Esophagus squamous epithelium (tissue), 5 donors: ENCODE measurements at places on chromosomes 4 and X. TPM values are rescaled to one million over a fixed set of nuclear protein-coding genes. Genes with fewer than 3 reads are reported as not detected.

DNA sequence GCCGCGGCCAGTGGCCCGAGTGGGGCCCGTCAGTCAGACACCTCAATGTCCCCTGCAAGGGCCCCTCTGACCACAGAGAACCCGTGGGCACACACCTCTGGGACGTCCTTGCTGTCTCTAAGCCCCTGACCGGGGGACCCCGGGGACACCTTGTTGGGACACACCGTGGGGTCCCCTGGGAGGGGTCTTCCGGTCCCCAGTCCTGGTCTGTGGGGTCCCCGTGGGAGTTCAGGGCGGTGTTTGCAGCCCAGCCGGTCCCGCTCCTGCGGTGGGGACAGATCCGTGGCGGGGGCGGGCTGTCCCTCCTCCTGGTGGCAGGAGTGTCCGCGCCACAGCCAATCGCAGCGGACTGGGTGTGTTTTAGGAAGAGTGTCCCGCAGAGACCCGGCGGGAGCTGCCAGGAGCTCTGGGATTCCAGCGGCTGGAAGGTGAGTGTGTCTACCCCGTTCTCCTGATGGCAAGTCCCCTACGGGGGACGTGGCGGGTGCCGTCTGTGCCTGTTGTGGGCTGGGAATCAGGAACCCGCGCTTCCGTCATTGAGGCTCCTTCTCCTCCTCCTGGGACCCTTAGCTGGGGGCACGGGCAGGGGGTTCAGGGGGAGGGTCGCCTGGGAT lies 5.1 kb upstream of the PLCXD1 start:
- no peak for DNase-seq
- peak overlapping the region; percentile 47 for H3K4me3 ChIP-seq
- H3K27ac ChIP-seq: peak overlapping the region; percentile 78
- no peaks in the 10 kb centered on the region for H3K36me3 ChIP-seq
- peaks cover 8% of the 10 kb centered on the region for H3K4me1 ChIP-seq

GRCh38 chrX:71917621-71918343 lies 7.1 kb downstream of the NHSL2 start:
- H3K27ac ChIP-seq: no peak overlapping the region
- DNase-seq: no peak
- no peaks in the 10 kb centered on the region for H3K27me3 ChIP-seq
- H3K36me3 ChIP-seq: no peaks in the 10 kb centered on the region
- no peaks in the 10 kb centered on the region for H3K4me1 ChIP-seq
- H3K4me3 ChIP-seq: no peak overlapping the region

Gene WDR19
- 10.7 TPM for total RNA-seq

GRCh38 chr4:71254451-71255012 lies 84.3 kb upstream of the SLC4A4 start:
- no peaks in the 10 kb centered on the region for H3K27me3 ChIP-seq
- H3K4me1 ChIP-seq: peaks cover 11% of the 10 kb centered on the region
- H3K36me3 ChIP-seq: no peaks in the 10 kb centered on the region

- no peak overlapping the region for H3K4me3 ChIP-seq
- no peak for DNase-seq
- H3K27ac ChIP-seq: no peak overlapping the region
- H3K27me3 ChIP-seq: no peaks in the 10 kb centered on the region
These were observed 207.3 kb upstream of the PABPC4L start for GRCh38 chr4:134408897-134409296.

Gene TCEAL9
- total RNA-seq: 32.4 TPM

DNA sequence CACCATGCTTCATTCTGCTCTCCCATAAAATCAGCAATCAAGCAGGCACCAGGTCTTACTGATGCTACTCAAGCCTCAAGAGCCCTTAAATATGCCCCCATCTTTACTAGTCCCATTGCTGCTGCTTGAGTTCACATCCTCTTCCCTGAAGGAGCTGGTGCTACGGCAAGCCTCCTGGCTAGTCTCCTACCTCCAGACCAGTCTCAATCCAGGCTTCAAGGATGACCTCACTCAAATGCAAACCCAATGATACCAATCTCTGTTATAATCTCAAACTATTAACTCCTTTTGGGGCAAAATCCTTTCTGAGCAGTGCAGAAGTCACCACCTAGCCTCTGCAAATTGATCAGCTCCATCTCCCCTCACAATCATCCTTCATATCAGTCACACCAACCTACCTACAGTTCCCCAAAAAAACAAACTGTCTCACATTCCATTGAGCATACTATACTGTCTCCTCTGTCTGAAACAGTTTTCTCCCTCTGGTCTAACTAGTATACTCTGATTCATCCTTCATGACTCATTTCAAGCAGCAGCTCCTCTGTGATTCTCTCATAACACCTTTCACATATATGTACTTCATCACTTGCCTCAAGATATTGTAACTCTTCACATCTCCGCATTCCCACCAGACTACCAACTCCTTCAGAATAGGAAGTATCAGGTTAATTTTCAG lies 30.0 kb downstream of the PAPSS1 start:
- no peaks in the 10 kb centered on the region for H3K36me3 ChIP-seq
- H3K27me3 ChIP-seq: no peaks in the 10 kb centered on the region
- DNase-seq: no peak
- no peak overlapping the region for H3K27ac ChIP-seq
- H3K4me1 ChIP-seq: no peaks in the 10 kb centered on the region

Gene XAGE2
- total RNA-seq: not detected

DNA sequence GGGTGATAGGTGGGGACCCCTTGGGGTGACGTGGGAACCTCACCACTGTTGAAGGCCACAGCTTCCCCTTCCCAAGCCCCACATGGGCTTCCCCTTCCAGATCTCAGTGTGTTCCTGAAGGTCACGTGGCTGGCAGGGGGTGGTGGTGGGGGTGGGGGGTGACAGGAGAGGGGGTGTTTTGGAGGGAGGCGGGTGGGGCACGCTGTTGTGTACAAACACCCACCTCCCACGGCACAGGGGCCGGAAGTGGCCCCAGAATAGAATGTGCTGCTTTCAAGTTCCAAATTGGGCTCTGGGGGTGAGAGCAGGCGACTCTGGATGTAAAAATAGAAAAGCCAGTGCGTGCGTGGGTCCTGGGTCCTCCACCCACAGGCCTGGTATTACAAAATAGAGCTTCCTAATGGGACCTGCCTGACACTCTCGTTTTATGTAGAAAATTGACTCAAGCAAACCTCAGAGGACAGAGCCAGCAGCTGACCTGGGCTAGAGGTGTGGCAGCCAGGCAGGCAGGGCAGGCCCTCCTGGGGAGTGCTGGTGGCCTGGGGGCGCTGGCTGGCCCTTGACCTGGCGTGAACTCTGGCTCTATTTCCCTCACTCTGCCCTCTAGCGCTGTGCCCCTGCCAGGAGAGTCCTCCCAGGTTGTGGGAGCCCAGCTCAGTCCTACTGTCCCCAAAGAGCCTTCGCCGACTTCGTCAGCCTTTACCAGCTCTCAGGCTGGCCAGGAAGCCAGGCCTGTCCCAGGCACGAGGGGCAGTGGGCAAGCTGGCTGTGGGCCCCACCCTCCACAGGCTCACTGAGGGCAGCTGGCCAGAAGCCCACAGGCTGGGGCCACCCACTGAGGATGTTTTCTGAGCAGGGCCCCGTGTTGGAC lies 5.4 kb upstream of the SH3BP2 start:
- H3K4me3 ChIP-seq: no peak overlapping the region
- DNase-seq: no peak
- no peaks in the 10 kb centered on the region for H3K36me3 ChIP-seq
- H3K4me1 ChIP-seq: peaks cover 24% of the 10 kb centered on the region
- H3K27me3 ChIP-seq: no peaks in the 10 kb centered on the region
- peak overlapping the region; percentile 71 for H3K27ac ChIP-seq

- no peaks in the 10 kb centered on the region for H3K36me3 ChIP-seq
- DNase-seq: no peak
- no peak overlapping the region for H3K27ac ChIP-seq
- no peak overlapping the region for H3K4me3 ChIP-seq
- no peaks in the 10 kb centered on the region for H3K27me3 ChIP-seq
- no peaks in the 10 kb centered on the region for H3K4me1 ChIP-seq
These were observed 450.9 kb downstream of the PCDH10 start for GRCh38 chr4:133600008-133600407.

DNA sequence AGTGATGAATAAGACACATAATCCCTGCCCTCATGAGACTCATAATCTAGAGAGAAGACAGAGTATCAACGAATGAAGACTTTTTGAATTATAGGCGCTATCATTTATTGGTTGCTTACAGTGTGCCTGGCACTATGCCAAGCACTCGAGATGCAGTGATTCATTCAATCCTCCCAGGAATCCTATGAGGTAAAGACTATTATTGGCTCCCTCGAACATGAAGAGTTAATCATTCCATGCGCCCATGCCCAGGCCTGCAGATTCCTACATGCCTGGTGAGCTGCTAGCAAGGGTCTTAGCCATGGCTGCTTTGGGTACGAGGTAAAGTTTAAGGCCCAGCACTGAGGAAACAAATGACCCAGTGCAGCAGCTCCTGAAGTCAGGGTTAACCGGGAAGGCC lies 47.0 kb downstream of the TEX13B start:
- H3K36me3 ChIP-seq: no peaks in the 10 kb centered on the region
- no peaks in the 10 kb centered on the region for H3K27me3 ChIP-seq
- H3K27ac ChIP-seq: no peak overlapping the region

GRCh38 chr4:87961993-87962392 lies 13.5 kb upstream of the SPP1 start:
- DNase-seq: no peak
- no peaks in the 10 kb centered on the region for H3K27me3 ChIP-seq
- H3K4me1 ChIP-seq: no peaks in the 10 kb centered on the region

- H3K27ac ChIP-seq: no peak overlapping the region
- no peaks in the 10 kb centered on the region for H3K27me3 ChIP-seq
- H3K4me1 ChIP-seq: no peaks in the 10 kb centered on the region
- DNase-seq: no peak
These were observed 155.7 kb upstream of the SLIT2 start for GRCh38 chr4:20095805-20096541.

Gene FOXO4
- 17.4 TPM for total RNA-seq

DNA sequence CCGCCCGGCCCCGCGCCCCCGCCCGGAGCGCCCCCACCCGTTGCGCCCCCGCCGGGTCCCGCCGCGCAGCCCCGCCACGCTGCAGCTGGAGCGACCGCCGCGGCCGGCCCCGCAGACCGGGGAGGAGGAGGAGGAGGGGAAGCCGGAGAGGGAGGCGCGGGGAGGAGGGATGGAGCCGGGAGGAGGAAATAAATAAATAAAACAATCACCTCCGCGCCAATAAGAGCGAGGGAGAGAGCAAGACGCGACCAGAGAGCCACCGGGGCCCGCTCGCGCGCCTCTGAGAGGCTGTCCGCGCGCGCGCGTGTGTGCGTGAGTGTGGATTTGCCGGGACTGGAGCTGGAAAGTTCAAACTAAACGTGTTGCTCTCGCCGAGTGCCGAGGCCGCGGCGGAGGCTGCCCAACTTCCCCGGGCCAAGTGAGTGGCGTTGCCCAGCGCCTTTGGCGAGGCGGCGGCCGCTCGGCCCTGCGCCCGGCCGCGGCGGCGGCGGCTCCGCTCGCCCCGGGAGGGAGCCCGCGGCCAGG lies 2184.4 kb upstream of the TENM3 start:
- no peak for DNase-seq
- H3K4me3 ChIP-seq: peak overlapping the region; percentile 25
- no peaks in the 10 kb centered on the region for H3K36me3 ChIP-seq
- H3K27me3 ChIP-seq: peaks cover 3% of the 10 kb centered on the region
- H3K4me1 ChIP-seq: peaks cover 12% of the 10 kb centered on the region

Gene ADRA2C
- total RNA-seq: 3.2 TPM

Gene STOX2
- 23.0 TPM for total RNA-seq

- no peaks in the 10 kb centered on the region for H3K36me3 ChIP-seq
- H3K27ac ChIP-seq: no peak overlapping the region
- no peak for DNase-seq
- no peaks in the 10 kb centered on the region for H3K27me3 ChIP-seq
- no peak overlapping the region for H3K4me3 ChIP-seq
- H3K4me1 ChIP-seq: no peaks in the 10 kb centered on the region
These were observed 16.0 kb upstream of the GRPEL1 start for GRCh38 chr4:7083597-7084563.

Gene KLHL15
- total RNA-seq: 11.8 TPM

- peak overlapping the region; percentile 10 for H3K27ac ChIP-seq
- no peak overlapping the region for H3K4me3 ChIP-seq
- DNase-seq: no peak
- H3K36me3 ChIP-seq: no peaks in the 10 kb centered on the region
These were observed 39.8 kb upstream of the NAP1L5 start for GRCh38 chr4:88737307-88737941.

Gene SSR4
- total RNA-seq: 162 TPM

Gene ZFX
- total RNA-seq: 66.2 TPM

DNA sequence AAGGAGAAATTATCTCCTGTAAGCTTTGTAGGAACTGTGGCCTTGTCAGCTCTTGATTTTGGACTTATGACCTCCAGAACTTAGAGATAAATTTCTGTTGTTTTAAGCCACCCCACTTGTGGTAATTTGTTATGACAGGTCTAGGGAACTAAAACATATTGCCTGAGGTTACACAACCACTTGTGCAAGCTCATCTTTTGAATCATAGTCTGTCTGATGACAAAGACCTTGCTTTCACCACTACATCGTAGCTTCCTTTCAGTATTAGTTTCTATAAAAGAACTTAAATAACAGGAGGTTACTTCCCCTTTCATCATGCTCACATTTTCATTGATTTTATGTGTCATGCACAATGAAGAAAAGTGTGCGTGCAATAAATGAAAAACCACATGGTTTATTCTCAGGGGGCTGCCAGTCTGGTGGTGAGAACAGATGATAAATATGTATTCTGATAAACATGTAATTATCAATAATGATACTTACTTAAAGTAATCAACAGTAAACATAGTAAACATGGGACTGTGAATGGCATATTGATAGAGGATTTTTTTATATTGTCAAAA lies 690.0 kb upstream of the HS3ST1 start:
- DNase-seq: no peak
- no peaks in the 10 kb centered on the region for H3K27me3 ChIP-seq
- no peak overlapping the region for H3K27ac ChIP-seq
- H3K36me3 ChIP-seq: no peaks in the 10 kb centered on the region

Gene GABRG1
- not detected for total RNA-seq

DNA sequence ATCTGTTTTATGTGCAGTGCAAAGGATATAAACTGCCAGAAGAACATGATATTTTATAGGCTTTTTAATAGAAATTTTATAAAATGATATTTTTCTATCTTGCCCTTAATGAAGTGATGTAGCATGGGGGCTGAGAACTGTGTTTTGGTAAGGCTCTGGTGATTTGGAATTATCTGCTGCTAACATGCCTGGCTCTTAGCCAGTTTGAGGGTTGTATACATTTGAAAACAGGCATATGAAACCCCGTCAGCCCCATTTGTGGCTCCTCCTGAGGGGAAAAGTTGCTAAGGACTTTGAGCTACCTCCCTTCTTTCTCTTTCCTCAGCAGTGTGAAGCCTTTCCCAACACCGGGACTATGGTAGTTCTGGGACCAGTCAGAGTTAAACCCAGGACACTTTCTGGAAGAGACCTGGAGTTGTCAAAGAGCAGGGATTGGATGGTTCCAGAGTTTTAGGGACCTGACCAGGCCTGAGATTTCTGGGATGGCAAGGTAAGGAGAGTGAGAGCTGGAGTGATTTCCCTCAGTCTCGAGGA lies 4.7 kb downstream of the SFRP2 start:
- no peaks in the 10 kb centered on the region for H3K36me3 ChIP-seq
- peaks cover 8% of the 10 kb centered on the region for H3K4me1 ChIP-seq

Gene MTNR1A
- total RNA-seq: not detected

Gene DDIT4L
- 1.7 TPM for total RNA-seq
